GM12892 (cell line): ENCODE measurements at places on chromosomes 7 and 10.

GRCh38 chr10:80769700-80770160, 232.0 kb downstream of the SH2D4B start:
- DNase-seq, result no peak

DNA sequence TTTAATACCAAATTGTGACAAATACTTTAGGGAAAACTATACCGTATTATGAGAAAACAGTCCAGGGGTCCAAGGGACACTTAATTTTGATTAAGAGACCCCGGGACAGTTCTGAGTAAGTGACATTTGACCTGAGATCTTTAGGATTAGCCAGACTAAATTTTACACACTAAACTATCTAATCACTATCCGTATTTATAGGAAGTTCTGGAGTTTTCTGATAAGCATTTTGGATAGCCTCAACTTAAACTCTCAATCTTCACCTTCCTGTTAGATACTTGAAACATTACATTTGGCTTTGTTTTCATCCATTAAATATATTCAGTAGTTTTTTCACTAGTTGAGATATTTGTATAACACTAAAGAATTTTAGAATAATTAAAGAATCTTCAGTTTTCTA, 5.4 kb downstream of the PIK3CG start:
- DNase-seq, result no peak

- DNase-seq, result no peak
These were observed 22.1 kb upstream of the SAR1A start for GRCh38 chr10:70192326-70192968.

- no peak for DNase-seq
These were observed 54.5 kb downstream of the ELMO1 start for GRCh38 chr7:37394158-37394557.

- no peak for DNase-seq
These were observed 30.5 kb downstream of the NPS start for GRCh38 chr10:127579640-127580039.

- DNase-seq, result no peak
These were observed 1.1 kb upstream of the FEZF1 start for GRCh38 chr7:122305475-122306319.

- no peak for DNase-seq
These were observed 158.9 kb upstream of the TNRC18 start for GRCh38 chr7:5582532-5582935.

DNA sequence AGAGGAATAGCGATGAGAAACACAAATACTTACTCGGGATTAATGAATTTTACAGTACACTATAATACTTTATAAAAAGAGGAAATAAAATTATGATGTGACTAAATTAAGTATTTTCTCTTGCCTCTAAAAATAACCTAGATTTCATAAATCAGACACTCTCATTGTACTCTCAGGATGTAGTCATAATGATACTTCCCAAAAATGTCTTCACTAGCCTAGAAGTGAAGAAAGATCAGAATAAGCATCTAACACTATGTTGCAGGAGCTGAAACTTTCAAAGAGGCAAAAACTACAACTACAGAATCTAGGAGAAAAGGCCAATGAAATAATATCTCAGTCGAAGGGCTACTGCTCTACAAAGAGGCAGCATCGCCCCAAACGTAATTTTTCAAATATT, 49.4 kb downstream of the DNAJC1 start:
- no peak for DNase-seq

GRCh38 chr10:3103646-3104045, 36.3 kb downstream of the PFKP start:
- DNase-seq, result no peak

- DNase-seq, result no peak
These were observed 211.7 kb downstream of the DKK1 start for GRCh38 chr10:52525761-52526160.

GRCh38 chr10:105952153-105952552, 1212.4 kb downstream of the SORCS1 start:
- peak; percentile 3 for DNase-seq

GRCh38 chr10:77687621-77688020, 50.0 kb upstream of the KCNMA1 start:
- no peak for DNase-seq

DNA sequence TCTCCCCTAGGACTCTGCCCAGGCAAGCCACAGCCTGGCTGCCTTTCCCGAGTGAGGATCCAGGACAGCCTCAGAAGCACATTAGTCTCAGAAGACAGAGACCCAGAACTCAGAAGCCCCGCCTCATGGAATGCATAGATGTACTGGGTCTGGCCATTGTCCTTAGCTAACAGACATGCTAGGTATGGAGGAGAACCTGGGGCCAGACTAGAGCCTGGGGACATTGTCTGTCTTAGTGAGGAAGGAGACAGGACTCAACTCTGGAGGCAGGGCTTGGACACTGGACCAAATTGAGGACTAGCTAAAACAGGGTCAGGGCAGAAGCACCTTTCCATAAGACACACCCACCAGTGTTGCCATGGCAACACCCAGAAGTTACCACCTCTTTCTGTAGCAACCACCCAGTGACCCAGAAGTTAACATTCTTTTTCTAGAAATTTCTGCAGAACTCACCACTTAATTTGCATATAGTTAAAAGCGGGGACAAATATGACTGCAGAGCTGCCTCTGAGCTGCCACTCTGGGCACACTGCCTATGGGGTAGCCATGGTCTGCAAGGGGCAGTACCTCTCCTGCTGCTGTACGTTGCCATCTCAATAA, 27.5 kb downstream of the TLX1 start:
- DNase-seq, result no peak

DNA sequence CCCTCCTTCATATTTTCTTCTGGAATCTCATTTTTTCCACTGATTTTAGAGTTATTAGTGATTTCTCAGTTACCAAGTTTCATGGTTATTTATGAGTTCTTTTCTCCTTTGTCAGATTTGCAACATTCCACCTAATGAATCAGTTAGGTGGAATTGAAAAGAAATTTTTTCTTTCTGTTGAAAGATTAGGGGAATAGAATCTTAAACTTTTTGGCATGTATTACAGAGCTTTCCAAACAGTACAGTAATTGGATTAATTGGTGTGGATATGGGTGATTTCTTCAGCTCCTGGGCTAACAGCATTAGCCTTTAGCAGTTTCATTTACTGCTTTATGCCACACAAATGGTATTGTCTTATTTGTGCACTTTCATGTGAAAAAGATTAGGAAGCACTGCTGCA, 17.0 kb downstream of the STAM start:
- DNase-seq, result no peak

DNA sequence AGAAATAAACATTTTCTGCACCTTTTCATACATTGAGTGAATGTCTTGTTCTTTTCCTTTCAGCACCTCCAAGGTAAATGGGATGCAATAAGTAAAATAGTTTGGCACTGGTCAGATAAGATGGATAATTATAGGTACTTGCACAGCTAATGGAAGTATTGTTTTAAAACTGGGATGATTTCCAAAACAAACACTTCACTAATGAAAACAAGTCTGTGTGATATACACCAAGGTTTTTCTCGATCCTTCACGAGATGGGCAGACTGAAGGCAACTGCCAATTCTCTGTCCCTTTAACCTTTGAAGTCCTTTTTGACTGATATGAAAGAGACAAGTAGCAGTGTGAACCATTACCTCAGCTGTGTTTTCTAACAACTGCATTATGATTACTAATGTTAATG, 423.8 kb downstream of the GFRA1 start:
- no peak for DNase-seq

- DNase-seq, result no peak
These were observed 44.8 kb downstream of the CLIP2 start for GRCh38 chr7:74334030-74334429.

- no peak for DNase-seq
These were observed 1168.4 kb downstream of the GATA3 start for GRCh38 chr10:9222917-9223316.

GRCh38 chr10:42955493-42955889, 121.4 kb upstream of the RET start:
- DNase-seq, result no peak

DNA sequence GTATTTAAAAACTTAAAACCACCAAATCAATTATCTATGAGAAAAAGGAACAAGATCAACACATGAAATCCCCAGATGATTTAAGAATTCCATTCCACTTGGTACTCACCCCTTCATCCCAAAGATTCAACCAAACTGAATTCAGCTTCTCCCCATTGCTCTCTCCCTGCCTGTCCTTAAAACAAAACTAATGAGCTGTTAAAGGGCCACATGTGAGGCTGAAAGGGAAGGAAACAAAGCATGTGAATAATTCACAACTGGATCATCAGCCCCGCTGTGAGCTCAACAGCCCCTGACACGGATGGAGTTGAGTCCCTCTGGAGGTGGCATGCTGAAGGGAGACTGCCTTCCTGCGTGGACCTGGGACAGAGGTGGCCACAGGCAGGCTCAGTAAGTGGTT, 32.9 kb downstream of the VOPP1 start:
- no peak for DNase-seq
